ENCODE measurements at places on chromosomes 4 and X.
A peak's percentile ranks its signal among the peaks of the same experiment; 100 is the strongest.

DNA sequence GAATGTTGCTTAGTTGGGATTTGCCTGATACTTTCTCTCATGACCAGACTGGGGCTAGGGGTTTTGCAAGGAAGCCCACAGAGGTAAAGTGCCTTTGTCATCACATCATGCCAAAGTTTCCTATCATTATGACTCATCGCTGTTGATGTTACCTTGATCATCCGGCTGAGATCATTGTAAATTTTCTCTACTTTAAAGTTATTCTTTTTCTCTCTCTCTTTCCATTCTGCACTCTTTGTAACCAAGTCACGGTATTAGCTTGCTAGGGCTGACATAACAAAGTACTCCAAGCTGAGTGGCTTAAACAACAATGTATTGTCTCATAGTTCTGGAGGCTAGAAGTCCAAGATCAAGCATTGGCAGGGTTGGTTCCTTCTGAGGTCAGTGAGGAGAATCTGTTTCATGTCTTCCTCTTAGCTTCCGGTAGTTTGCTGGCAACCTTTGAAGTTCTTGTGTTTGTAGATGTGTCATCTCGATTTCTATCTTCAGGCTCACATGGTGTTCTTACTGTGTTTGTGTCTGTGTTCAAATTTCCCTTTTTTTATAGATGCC is 113.0 kb downstream of the DTHD1 start:
- DNase-seq = no peak

GRCh38 chrX:13463608-13464007 is 105.8 kb upstream of the EGFL6 start:
- no peak for DNase-seq

DNA sequence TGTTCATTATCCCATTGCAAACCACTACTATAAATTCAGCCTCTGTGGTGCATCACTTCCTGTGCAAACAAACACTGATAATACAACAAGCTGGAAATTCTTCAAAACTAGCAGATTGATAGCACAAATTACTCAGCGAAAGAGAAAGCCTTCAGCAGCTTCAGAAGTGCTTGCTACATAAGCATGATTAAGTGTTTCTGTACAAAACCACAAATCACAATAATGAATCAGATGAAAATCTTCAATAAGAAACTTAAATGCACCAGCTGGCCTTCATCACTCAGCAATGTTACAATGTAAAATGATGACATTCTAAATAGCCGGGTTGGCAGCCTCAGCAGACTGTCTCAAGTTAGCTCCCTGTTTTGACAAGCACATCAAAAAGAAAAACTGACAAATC is 262.2 kb downstream of the SPOCK3 start:
- no peak for DNase-seq

DNA sequence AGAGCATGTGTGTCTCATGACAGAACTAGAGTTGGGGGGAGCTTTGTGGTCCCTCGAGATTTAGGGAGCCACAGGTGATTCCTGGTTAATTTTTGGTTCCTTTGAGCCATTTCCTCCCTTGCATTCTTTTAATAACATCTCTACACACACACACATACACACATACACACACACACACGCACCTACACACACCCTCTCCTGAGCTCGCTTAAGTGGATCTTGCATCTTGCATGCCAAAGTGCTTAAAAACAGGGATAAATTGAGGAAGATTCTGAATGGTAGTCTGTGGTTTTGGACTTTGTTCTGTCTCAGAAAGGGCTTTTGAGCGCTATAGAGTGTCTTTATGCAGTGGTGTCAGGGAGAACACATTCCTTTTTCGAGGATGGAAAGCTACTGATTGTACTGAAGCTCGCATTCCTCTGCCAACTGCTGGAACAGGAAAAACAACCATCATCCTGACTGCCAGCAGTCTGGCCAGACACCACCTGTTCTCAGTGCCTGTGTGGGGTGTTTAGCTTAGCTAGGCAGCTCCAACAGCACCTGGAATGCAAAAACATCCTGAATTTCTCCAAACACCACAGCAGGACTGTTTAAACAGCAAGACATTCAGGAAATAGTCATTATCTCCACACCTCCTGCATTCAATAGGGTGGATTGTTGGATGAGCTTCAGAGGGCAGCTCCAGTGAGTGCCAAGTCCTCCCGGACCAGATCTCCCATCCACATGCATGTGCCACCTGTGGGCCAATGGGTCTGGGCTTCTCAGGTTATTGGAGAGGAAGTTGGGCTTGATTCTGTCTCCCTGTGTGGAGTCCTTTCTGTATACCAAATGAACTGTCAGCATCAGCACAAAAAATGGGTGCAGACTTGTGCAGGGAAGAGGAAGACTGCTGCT is 21.9 kb upstream of the IGFBP7 start:
- no peak for DNase-seq

- DNase-seq = no peak
Observed at GRCh38 chr4:127449449-127449848, 183.3 kb upstream of the INTU start.

DNA sequence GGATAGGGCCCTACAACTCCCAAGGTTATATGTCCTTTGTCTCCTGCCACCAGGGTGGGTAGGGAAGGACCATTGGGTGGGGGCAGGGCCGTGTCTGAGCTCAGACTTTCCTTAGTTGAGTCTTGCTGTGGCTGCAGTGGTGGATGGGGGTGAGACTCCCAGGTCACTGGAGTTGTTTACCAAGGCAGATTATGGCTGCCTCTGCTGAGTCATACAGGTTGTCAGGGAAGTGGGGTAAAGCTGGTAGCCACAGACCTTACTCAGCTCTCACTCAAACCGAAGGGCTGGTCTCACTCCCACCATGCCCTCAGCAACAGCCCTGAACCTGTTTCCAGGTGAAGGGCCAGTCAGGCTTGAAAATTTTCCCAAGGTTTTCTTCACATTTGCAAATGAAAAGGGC is 58.8 kb upstream of the FAAH2 start:
- no peak for DNase-seq

GRCh38 chr4:78735697-78736096 is 40.5 kb upstream of the BMP2K start:
- peak; percentile 20 for DNase-seq

- DNase-seq = no peak
Observed at GRCh38 chrX:76159453-76159852, 13.4 kb upstream of the PBDC1 start.

- DNase-seq = no peak
Observed at GRCh38 chr4:3290476-3290875, 2.3 kb upstream of the RGS12 start.

- no peak for DNase-seq
Observed at GRCh38 chr4:19158107-19158809, 1093.4 kb upstream of the SLIT2 start.

GRCh38 chrX:75303795-75304194 is 29.9 kb downstream of the UPRT start:
- DNase-seq = no peak

- no peak for DNase-seq
Observed at GRCh38 chr4:80446664-80447063, 111.1 kb downstream of the CFAP299 start.

GRCh38 chr4:185840201-185840600 is 28.2 kb upstream of the SORBS2 start:
- no peak for DNase-seq

GRCh38 chrX:100216083-100216482 is 194.0 kb downstream of the PCDH19 start:
- no peak for DNase-seq

- DNase-seq = peak; percentile 18
Observed at GRCh38 chr4:88054901-88055300, 47.5 kb downstream of the PKD2 start.

DNA sequence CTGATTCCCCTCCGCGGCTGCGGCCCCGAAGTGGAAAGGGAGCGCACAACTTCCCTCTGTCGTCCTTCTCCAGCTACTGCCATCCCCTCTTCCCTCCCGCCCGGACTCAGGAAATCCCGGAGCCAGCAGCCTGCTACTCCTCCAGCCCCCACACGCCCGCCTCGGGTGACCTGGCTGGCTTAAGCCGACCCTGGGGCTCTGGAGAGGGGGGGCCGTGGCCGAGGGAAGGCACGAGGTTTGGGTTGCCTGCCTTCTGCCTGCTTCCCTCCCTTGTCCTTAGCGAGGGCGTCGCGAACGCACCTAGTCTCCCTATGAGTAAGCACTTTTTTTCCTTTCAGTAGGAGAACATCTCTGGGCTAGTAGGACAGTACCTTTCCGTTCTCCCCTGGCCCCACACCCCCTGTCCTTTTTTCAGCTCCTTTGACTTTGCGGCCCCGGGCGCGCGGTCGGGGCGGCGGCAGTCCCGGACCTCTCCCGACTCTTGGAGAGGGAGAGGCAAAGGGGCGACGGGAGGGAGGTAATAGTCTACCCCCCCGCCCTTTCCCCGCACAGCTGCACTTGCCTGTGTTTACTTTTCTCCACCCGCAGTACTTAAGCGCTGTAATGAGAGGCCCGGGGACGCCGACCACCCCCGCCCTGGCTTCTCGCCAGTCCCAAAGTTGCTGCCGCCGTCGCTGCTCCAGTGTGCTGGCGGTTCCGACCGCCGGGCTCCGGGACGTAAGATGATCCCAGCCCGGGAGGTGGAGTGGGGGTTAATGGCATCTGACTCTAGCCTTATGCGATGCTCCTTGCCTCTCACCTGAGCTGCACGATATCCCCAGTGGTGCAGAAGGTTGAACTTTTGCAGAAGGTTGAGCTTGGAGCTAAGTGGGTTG is 868 bp downstream of the PLS3 start:
- peak; percentile 33 for DNase-seq

DNA sequence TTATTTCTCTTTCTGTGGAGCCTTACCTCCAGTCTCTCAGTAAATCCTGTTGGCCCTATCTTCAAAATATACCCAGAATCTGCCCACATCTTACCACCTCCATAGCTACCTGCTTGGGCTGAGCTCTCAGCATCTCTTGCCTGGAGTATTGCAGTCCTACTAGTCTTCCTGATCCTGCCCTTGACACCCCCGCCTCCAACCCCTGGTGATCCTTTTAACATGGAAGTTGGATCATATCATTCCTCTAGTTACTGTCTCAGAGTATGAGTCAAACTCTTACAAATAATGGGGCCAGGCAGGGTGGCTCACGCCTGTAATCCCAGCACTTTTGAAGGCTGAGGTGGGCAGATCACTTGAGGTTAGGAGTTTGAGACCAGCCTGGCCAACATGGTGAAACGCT is 43.1 kb upstream of the SETD7 start:
- DNase-seq = no peak

DNA sequence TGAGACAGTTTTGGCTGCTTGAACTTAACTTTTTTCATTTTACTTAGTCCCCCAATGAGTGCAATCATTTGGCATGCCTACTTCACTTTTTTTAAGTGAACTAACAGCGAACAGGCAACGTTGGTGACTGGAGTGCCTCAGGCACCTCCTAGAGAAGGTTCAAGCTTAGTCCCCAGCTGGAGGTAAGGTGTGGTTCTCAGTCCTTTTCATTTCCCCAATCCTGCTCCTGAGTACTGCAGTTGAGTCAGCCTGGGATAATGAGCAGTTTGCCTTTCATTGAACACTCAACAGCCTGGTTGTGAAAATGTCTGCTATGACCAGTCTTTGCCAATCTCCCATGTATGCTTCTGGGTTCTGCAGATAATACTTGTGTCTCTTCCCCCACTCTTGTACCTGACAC is 109.5 kb downstream of the CDKL5 start:
- DNase-seq = no peak

GRCh38 chrX:36160081-36160480 is 240.5 kb downstream of the CFAP47 start:
- DNase-seq = no peak

DNA sequence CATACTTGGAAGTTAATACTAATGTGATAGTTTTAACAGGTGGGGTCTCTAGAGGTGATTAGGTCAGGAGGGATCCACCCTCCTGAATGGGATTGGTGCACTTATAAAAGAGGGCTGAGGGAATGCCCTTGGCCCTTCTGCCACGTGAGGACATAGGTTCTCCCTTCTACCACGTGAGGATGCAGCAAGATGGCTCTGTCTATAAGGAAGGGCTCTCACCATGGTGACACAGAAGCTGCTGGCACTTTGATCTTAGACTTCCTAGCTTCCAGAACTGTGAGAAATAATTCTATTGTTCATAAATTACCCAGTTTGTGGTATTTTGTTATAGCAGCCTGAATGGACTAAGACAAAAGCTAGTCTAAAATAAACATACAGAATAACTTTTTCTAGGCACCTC is 1.0 kb downstream of the AADAT start:
- no peak for DNase-seq

- no peak for DNase-seq
Observed at GRCh38 chr4:187617113-187617512, 378.5 kb upstream of the ZFP42 start.

- DNase-seq = no peak
Observed at GRCh38 chr4:109294006-109294405, 8.5 kb downstream of the COL25A1 start.

Measured in GM10248 (cell line).